ENCODE measurements at places on chromosomes 2 and 18.
A peak's percentile ranks its signal among the peaks of the same experiment; 100 is the strongest.

DNA sequence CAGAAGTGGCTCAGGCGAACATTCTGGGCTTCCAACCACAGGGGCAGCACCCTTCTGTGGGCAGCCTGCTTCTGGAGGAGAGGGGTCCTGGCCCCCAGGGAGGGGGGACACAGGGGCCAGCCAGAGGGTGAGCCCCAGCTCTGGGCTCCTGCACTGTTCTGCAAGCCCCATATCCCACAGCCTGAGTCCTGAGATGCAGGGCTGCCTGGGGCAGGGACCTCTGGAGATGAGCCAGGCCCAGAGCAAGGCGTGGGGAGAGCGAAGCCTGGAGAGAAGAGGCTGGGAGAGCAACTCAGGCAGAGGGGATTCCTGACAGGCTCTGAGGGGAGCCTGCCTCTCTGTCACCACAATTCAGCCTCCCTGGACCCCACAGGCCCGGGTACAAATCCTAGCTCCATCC, 13.5 kb upstream of the PRSS56 start:
- no peak for DNase-seq

- no peak for DNase-seq
Measured at GRCh38 chr18:53796040-53796729, 428.3 kb downstream of the MBD2 start.

DNA sequence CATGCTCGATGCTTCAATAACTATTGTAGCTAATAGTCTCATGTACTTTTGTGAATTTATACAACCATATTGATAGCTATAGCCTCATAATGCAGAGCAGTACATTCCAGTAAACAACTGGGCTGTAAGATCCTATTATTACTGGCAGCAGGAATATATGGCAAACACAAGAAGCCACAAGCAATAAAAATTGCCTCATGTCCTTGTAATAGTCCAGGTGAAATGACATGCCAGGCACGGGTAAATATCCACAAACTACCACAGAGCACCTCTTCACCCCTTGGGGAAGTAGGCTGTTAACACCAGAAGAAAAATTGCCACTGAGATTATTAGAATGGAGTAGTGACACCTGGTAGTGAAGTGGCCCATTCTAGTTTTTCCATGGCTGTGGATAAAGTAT, 158.3 kb downstream of the MTX2 start:
- DNase-seq = no peak

DNA sequence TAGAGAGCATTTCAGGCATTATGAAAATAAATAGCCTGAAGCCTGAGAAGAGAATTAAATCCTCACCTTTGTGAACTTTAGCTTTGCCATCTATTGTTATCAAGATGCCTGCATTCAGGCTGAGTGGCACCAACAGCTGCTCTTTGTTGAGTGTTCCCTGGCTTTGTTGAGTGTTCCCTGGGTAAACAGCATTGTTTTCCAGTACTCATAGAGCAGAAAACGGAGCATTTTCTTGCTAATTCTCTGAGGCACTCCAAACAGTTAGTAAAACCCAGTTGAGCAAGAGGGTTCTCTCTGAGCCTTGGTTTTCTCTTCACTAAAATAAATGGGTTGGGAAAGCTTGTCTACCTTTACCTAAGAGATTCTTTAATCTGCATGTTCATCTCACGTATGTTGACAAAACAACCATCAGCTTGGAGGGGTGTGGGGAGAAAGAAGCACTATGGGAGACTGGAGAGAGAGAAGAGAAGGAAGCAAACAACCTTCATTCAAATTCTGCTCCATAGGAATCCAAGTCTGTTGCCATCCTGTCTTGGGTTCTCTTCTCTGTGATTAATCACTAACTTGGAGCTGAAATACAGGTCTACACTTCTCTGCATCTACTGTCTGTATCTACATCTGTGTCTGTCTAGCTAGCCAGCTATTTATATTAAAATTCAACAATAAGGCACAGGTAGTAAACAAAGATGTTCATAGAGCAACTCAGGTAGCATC, 567.0 kb upstream of the SOX11 start:
- DNase-seq = no peak

DNA sequence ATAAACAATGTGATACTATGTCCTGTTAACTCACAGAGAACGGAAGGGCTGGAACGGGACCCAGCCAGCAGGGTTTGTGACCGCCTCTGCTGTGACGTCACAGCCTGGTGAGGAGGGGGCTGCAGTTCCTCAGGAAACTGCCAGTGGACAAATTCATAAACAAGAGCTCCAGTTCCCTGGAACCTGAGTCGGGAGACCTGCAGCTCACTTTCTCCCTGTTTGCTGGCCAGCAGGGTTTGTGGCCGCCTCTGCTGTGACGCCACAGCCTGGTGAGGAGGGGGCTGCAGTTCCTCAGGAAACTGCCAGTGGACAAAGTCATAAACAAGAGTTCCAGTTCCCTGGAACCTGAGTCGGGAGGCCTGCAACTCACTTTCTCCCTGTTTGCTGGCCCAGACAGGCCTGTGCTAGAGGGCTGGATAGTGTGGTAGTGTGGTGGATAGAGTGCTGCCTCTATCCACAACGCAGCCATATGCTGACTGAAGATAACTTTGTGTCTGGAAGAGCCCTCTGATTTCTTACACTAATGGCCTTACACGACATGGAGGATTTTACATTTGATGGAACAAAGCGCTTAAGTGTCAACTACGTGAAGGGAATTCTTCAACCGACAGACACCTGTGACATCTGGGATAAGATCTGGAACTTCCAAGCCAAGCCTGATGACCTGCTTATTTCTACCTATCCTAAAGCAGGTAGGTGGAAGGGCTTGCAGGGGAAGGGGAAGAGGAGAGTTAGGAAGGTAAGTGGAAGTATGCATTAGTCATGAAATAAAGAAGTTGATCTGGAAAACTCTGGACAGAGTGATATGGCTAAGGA, at the start of gene SULT1C4:
TSS of gene SULT1C4 (plus strand) at position 140 of the 816 bp plus-strand sequence. CDS start at position 524, 384 bp downstream.
- no peak for DNase-seq

GRCh38 chr2:40457837-40458236, 5.9 kb upstream of the SLC8A1 start:
- no peak for DNase-seq

- DNase-seq = no peak
Measured at GRCh38 chr2:176818617-176819016, 394.0 kb upstream of the HNRNPA3 start.

DNA sequence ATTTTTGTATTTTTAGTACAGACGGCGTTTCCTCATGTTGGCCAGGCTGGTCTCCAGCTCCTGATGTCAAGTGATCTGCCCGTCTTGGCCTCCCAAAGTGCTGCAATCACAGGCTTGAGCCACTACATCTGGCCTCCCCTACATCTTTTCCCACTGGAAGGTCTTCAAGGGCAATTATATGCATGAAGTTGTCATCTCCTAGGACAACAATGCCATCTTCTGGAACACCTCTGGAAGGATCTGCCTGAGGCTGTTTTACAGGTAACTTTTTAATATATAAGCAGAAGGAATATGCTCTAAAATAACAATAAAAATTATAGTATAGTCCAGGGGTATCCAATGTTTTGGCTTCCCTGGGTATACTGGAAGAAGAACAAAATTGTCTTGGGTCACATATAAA, 321.4 kb downstream of the AFF3 start:
- no peak for DNase-seq

DNA sequence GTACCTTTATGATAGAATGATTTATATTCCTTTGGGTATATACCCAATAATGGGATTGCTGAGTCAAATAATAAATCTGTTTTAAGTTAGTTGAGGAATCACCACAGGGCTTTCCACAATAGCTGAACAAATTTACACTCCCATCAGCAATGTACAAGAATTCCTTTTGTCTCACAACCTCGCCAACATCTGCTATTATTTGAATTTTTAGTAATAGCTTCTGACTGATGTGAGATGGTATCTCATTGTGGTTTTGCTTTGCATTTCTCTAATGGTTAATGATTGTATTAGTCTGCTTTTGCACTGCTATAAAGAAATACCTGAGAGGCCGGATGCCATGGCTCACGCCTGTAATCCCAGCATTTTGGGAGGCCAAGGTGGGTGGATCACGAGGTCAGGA, 1387.6 kb upstream of the ACVR2A start:
- DNase-seq = no peak

- DNase-seq = no peak
Measured at GRCh38 chr2:236171181-236171679, 3.0 kb upstream of the GBX2 start.

DNA sequence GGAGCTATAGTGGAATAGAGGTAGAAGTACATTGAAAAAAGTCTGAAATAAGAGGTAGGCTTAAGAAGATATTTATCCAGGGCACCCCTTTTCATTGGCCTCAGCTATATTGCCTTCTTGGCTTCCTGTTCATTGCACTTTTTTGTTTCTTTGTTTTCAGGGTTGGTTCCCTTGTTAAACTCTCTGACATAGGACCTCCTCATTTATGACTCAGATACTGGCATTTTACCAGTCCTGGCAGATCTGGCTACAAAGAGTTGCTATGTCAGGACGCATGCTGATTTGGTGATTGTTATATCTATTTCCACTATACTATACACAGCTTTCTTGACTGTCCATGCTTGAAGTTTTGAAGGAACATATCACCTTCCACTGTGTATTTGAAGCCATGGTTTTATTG, 60.0 kb downstream of the GCA start:
- no peak for DNase-seq

- DNase-seq = no peak
Measured at GRCh38 chr2:196153480-196153879, 17.9 kb downstream of the STK17B start.

GRCh38 chr2:216519154-216519762, 20.6 kb downstream of the RPL37A start:
- peak; percentile 13 for DNase-seq

GRCh38 chr2:215758691-215759090, 254.7 kb downstream of the MREG start:
- no peak for DNase-seq

- no peak for DNase-seq
Measured at GRCh38 chr2:75019790-75020189, 61.3 kb downstream of the POLE4 start.

GRCh38 chr2:38850045-38850444, 25.7 kb downstream of the DHX57 start:
- DNase-seq = no peak

GRCh38 chr2:52881606-52882005, 886.0 kb upstream of the CHAC2 start:
- no peak for DNase-seq

DNA sequence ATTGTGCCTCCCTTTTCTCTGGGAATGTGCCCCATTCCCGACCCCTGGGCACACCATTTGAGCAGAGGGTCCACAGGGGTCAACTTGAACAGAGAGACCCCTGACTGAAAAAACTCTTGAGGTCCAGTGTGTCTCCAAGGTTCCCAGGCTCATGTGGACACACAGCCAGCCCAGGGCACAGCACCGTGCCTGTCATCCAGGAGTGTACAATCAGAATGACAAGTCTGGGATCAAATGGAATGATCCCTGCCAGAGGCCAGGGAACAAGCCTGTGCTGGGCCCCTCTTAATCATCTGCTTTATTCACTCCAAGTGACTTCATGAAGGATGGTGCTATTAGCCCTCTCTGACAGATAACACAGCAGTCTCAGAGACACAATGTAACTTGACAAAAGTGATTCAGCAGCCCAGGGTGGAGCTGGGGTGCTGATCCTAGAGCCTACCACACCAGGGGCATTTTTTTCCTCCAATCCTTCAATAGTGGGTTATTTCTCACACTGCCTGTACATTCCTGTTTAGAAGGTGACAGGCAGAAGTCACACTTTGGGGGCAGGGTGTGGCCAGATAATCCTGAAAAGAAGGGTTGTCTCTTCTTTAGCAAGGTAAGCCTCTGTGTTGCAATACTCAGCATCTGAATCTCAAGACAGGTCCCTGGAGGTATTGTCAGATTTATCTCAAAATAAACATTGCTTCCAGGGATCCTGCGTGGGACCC, 84.0 kb upstream of the TMEM200C start:
- DNase-seq = no peak

DNA sequence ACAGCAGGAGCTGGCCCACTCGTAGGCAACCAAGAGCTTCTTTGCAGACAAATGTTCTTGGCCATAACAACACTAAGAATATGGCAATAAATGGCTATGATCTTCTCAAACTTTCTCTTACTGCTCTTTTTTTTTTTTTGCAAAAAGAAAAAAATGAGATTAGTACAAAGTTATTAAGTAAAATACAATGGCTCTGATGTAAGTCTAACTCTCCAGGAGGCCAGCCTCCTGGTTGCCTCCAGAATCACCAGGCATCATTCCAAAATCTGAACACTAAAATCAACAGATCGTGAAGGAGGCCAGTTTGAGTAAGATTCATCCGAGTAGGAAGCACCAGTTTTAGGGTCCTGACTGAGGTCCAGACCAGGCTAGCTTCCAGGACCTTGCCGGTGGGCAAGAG, 20.8 kb upstream of the FIGN start:
- no peak for DNase-seq

DNA sequence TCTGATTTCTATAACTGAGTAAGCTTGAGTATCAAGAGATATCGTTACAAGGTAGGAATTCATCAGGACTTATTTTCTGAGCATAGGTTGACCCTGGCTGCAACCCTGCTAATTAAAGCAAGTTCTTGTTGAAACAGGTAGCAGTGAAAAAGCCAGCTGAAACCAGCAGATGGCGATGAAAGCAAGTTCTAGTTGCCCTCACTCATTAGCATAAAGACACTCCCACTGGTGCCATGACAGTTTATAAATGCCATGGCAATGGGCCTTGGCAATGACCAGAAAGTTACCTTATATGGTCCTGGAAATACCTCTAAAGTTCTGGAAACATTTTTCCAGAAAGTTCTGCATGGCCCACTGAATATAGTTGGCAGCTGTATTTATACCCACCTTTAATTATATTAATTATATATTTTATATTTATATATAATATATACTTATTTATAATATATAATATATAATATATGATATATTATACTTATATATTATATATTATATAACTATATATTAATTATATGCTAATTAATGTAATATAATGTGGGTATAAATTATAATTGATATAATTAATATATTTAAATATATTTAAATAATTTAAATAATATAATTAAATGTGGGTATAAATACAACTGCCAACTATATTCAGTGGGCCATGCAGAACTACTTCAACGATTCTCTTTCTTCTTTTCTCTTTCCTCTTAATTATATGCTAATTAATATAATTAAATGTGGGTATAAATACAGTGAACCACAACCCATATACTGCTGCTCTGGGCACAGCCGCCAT, 188.0 kb downstream of the CDH7 start:
- no peak for DNase-seq

DNA sequence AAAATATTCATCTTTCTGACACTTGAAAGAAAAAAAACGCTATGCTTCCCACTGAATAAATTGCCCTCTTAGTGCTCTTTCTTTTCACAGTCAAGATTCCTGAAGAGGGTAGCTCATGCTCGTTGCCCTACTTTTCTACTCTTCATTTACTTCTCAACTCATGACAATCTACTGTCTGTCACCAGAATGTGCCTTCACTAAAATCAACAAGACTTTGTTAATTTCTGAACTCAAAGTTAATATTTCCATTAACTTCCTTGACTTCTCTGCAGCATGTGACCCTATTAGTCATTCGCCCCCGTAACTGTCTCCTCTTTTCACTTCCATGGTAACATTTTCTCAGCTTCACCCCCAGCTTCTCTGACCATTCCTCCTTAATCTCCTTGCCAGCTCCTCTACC, 98.9 kb upstream of the MAPRE2 start:
- no peak for DNase-seq
